Stimulated activated CD8-positive, alpha-beta memory T cell treated with anti-CD3 and anti-CD28 coated beads, Interleukin-7, amount 100 ng/mL, for 1 hour (primary cell): ENCODE measurements at places on chromosomes 2 and 18.

DNA sequence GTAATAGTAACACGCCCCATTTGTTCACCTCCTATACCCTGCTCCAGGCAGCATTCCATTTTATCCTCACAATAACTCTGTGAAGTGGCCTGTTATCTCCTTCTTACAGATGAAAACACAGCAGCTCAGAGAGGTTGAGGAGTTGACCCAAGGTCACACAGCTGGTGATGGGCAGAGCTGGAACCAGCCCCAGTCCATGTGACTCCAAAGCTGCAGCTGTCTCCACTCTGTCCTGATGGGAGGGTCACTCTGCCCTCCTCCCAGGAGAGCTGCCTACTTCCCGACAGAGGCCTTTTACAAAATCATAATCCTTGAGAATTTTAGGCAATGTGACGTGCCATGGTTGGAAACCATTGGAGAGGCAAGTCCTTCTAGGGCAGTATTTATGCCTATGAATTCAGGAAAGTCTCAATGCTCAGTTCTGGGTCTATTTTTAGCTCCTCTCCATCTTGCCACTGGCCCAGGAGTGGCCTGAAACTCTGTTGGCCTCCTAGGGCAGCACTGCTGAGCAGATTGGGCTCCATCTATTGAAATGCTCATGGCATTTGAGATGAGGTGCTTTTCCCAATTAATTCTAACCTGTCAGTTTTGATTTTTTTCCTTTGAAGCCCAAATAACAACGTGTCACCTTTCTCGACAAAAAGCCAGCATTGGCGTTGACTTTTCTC lies 162.0 kb upstream of the MSH6 start:
- DNase-seq: no peak

GRCh38 chr18:75625966-75626365 lies 198.5 kb upstream of the SMIM21 start:
- no peak for DNase-seq

GRCh38 chr2:40155728-40156127 lies 296.2 kb downstream of the SLC8A1 start:
- no peak for DNase-seq

DNA sequence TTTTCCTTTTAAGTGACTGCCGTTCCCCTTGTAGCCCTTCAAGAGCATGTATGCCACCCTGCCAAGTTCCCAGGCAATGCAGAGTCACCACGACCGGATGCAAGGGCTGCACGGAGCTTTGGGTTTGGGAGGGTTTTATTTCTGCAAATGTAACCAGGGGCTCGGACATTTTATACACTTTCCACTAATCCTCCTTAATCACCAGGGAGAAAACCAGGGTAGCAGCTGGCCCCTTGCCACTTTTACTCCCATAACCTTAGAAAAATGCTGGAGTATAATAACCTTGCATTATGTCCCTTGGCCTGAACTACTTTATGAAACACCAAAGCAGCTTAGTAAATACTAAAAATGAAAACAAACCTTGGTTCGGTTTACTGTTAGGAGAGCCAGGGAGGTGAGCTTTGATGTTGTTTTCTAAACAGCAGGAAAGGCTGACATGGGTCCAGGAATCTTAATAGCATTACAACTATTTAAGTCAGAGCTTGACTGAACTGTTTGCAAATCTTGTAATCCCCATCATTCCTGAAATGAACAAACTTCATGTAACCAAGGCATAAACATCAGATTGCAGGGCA lies 152.8 kb upstream of the RIOK3 start:
- DNase-seq: no peak

GRCh38 chr2:215825707-215826106 lies 187.6 kb downstream of the MREG start:
- no peak for DNase-seq

DNA sequence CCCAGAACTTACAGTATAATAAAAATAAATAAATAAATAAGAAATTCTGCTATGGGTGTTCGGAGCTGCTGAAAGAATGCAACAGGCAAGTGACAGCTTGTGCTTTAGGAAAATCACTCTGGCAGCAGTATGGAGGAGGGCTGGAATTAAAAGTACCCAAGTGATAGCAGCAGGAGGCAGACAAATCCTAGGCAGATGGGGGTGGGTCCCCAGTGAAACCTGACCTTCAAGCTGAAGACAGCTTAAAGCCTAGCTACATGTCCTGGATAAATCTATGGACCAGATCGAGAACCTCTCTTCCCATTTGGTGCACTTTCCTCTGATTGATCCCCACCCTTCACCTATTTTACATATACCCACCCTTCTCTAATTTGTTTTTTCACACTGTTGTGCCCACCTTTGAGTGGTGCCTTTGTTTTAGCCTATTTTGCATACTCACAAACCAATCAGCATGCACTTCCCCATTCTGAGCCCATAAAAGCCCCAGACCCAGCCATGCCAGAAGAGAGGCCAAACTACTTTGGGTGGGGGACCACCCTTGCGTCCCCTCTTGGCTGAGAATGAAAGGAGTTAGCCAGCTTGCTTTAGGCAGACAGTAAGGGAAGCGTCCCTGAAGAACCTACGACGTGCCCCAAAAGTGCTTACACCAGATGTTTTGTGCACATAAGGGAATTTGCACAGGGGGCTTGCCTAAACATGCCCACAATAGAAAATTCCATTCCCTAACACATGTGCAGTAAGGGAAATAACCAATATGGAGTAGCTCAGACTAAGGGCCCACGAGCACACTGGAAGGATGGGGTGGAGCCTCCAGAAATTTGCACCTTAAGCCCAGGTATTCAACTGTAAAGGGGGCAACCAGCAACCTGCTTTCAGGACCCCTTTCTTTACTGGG lies 3.0 kb downstream of the METTL8 start:
- no peak for DNase-seq

DNA sequence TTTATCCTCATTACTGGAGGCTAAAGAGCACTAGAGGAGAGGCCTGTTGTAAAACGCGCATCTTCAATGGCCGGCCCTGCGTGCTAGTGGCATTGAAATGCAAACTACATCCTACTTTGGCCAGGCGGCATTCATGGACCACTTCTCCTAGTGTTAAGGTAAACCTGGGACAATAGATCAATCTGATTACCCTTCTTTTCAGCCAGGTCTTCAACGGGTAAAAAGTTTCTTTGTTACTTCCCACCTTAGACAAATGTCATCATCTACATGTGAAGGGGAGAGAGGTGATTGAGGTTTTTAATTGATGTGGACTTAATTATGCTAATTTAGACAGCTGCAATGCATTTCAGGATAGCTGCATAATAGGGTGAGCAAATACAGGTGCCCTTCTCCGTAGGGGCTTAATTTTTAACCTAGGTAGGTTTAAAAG lies 628.0 kb downstream of the ZEB2 start:
- DNase-seq: no peak

- no peak for DNase-seq
Observed at GRCh38 chr2:33370636-33371265, 105.7 kb upstream of the RASGRP3 start.

DNA sequence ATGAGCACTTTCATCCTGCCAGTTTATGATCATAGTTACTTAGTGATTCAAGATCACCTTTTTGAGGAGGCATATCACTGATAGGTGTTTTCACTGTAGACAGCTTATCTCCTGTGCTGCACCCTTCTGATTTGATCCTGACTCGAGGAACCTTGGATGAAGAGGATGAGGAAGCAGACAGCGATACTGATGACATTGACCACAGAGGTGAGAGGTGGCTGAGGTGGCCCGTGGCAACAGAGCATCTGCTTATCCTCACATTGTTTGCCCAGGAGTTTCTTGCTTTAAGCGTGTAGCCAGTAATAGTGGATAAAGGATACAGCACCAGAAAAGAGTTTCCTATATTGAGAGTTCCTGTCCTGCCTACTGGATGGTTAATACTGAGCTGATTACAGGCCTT lies 15.7 kb downstream of the SUPT7L start:
- no peak for DNase-seq

- DNase-seq: no peak
Observed at GRCh38 chr2:80530442-80531064, 226.0 kb upstream of the LRRTM1 start.

DNA sequence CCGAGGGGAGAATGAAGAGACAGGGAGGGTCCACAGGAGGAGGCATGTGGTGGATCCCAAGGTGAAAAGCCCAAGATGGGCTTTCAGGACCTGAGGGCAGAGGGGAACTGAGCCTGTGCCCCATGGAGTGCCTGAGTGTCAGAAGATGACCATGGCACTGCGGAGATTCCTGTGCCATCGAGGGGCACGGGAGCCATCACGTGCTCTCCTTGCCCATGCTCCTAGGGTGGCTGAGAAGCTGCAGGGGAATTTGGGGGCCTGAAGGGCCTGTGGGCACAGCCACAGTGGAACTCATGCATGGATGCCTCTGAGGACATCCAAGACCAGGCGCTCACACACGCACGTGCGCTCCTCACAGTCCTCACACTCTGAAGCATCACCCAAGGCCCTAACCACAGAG lies 56.1 kb upstream of the GLI2 start:
- no peak for DNase-seq

DNA sequence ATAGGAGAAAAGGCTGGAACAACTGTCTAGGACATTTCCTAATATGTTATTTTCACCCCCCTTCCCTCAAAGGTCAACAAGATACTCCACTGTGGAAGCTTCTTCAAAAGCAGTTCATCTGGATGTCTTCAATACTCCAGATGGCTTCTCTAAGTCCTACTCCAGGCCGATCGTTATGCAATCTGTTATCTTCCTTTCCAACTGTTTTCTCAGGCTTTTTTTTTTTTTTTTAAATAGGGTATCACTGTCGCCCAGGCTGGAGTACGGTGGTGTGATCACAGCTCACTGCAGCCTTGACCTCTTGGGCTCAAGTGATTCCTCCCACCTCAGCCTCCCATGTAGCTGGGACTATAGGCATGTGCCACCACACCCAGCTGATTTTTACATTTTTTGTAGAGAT lies 26.3 kb downstream of the ATP8B1 start:
- DNase-seq: no peak

GRCh38 chr2:217101972-217102371 lies 242.1 kb upstream of the TNP1 start:
- DNase-seq: no peak

DNA sequence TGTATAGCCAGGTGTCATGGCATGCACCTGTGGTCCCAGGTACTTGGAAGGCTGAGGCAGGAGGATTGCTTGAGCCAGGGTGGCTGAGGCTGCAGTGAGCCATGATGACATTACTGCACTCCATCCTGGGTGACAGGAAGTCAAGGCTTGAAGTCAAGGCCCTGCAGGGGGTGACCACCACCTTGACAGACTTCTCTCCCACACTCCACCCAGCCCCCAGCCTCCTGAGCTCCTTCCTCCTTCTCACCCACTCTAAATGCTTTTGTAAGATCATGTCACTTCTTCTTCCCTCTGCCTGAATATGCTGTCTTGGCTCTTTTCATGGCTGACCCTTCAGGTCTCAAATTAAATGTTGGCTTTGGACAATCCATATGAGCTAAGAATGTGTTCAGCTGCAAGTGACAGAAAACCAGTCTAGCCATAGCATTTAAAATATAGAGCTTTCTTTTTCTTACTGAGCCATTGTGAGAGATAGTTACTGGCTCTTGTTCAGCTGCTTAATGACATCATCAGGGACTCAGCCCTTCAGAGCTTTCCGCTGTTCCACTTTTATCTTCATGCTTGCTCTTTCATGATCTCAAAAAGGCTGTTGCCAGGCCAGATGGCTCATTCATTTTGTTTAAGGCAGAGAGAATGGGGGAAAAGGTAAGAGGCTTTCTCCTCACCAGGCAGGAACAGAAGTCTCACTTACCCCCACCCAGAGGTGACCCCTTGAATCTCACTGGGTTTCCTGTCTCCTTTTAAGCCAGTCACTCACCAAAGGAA lies 36.7 kb upstream of the TTC39C start:
- DNase-seq: no peak

GRCh38 chr2:6576302-6576701 lies 289.4 kb downstream of the CMPK2 start:
- DNase-seq: no peak

- DNase-seq: no peak
Observed at GRCh38 chr2:121887513-121888188, 132.2 kb downstream of the TSN start.

DNA sequence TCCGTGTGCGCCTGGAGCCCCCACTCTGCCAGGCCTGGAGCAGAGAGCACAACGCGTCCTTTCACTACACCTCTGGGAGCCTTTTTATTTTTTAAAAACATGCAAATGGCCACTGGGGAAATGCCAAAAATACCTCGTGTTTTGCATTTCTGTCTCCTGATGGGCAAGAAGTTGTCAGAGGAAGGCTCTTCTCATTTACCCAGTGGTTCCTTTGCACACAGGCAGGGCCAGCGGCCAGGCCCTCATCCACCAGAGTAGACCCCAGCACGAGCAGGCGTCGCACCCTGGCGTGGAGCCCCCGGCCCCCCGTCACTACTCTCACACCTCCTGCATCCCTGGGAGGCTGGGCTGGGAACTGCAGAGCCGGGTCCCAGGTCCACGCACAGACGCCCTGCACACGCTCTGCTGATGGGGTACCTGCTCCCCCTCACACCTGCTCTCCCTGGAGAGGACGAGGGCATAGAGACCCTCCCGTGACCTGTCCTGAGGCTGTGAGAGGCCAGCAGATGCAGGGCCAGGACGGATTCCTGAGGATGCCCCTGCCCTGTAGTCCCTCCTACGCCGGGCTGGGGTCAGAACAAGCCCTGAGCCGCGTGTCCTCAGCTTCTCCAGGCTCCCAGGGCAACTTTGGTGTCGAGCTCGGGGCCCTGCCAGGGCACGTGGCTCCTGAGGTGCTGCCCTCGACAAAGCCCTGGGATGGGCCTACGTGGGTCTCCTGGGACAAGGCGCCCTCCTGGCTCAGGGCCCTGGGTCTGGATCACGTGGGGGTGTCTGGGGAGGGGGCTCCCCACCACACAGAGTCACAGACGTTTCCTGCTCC lies 65.0 kb downstream of the NFATC1 start:
- DNase-seq: no peak

DNA sequence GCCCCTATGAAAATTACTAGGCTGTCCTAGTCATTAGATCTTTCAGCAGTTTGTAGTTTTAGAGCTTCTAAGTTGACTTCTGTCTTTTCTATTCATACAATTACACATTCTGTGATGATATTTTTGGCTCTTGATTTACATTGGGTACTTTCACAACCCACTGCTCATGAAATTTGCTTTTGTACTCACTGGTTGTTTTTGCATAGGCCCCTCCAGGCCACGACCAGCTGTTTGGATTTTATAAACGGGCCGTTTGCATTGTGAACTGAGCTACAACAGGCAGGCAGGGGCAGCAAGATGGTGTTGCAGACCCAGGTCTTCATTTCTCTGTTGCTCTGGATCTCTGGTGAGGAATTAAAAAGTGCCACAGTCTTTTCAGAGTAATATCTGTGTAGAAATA lies 193.8 kb downstream of the RPIA start:
- no peak for DNase-seq

DNA sequence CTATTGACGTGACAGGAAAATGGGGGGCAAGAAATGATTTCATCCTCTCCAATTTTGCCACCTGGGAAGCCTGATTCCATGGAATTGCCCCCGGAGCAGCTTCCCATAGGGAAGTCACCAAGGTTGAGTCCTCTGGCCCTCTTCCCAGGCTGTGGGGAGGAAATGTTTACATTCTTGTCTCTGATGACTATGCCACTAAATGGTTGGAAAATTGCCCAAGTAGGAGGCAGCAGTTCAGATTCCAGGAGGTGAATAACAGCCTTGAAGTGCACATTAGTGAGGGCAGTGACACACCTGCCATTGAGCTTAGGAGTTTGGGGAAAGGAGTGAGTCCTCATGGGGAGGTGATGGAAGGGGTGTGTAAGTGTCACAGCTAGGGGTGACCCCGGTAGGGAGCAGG lies 449.2 kb upstream of the DCC start:
- DNase-seq: no peak

GRCh38 chr2:122532481-122532880 lies 777.0 kb downstream of the TSN start:
- no peak for DNase-seq
